ENCODE measurements at places on chromosomes 6 and 20.

DNA sequence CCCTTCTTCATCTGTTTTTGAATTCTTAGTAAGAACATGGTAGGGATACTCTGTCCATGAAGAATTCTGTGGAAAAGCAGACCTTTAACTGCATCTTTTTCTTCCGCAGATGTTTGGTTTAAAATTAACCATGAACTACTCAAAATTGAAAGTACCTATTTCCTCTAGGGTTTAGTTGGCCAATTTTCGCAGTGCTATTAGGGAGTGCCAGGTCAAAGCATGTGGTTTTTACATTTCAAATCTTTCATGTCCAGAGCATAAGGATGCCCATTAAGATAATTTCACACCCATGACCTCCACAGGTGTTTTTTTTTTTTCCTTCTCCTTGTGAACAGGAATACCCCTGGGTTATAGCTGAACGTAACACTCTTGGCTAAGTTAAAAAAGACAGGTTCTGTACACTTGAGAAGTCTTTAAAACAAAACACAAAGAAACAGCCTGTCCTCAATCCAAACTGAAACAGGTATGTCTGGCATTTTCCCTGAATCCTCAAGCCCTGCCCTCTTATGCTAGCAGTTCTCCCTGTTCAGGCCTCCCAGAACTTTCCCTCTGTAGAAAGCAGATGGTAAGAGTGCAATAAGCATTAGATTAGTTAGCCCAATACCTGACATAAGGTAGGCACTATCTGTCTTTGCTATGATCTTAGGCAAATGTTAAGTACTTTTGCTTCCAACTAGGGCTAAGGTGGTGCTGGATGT is 67.1 kb downstream of the ELOVL5 start:
- DNase-seq = no peak

- DNase-seq = no peak
Measured at GRCh38 chr6:16069222-16069621, 59.7 kb upstream of the MYLIP start.

DNA sequence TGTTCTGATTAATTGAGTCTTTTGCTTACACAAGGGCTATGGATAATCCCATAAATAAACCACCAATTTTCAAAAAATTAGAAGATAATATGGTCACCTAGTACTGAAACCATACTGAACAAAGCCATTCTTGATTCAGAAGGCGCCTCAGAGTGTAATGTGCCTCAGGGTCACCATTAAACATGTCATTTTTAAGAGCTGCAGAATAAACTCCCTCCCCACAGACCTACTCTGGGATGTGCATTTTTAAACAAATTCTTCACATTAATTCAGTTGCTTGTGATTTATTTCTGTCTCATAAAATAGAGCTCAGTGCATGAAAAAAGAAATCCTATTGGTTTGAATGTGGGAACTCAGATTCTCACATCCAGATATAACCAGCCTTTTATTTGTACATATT is 202.1 kb upstream of the HEY2 start:
- no peak for DNase-seq

- peak; percentile 40 for DNase-seq
Measured at GRCh38 chr6:34386316-34387137, 5.9 kb downstream of the NUDT3 start.

GRCh38 chr6:94721459-94721858 is 855.9 kb upstream of the MANEA start:
- no peak for DNase-seq

DNA sequence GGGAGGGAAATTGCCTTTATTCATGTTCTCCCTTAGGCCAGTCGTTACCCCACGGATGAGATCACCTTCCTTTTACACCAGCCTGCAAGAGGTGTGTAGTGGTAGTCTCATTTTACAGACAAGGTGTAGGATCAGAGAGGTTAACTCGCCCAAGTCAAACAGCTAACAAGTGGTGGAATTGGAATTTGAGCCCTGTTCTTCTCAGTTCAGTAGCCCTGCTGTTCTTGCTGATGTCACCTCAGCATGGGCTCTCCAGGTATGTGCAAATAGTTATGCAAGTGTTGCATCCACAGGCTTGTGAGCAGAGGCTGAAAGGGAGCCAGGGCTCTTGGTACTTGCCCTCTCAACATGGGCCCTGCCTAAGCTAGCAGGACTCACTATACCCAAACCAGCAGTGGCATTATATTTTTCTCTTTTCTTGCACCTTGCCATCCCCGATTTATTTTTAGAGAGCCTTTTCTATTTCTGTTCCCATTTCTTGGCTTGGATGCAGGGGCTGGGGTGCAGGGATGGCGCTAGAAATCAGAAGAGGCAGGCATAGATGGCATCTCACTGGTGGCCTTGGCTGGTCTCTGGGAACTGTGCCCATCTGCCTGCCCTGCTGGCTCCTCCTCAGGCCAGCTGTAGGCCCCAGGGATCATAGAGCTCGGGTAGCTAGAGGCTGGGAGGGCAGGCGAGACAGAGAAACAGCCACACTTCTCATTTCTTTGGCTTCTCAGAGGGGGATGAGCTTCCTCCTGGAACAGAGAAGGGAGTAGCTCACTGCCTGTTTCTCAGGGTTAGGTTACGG is 18.2 kb downstream of the PPARD start:
- DNase-seq = peak; percentile 61

GRCh38 chr6:167663784-167664443 is 162.8 kb upstream of the AFDN start:
- DNase-seq = no peak

DNA sequence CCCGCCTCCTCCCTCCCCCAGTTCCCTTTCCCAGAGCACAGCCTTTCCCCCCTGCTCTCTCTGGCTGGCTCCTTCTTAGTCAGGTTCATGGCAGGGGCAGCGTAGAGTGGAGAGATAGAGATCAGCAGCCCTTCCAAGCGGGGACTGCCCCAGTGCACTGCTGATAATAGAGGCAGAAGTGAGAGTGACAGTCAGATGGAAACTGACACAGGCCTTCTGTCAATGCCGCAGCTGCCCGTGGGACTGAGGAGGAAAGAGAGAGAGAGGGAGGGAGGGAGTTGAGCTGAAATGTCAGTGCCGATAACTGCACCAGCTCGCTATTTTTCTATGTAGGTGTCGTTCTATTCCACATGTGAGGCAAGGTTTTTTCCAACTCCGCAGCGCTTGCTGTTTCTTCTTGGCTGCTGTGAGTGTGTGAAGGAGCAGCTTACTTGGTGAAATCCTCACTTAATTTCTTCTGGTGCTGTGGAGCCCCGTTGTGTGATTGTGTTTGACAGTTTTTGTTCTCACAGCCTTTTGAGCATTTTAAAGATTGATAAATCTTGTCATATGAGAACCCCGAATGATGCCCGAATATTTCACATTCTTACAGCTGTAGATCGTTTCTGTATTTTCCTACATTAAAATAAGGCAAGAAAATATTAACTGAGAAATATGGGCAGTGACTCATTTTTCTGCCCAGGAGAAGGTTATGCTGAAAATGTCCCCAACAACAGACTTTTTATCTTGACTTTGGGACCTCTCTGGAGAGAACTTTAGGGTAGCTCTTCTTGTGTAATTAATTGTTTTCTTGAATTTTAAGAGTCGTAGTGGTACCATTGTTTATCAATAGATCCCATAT is 386.4 kb upstream of the MMS22L start:
- DNase-seq = peak; percentile 3

DNA sequence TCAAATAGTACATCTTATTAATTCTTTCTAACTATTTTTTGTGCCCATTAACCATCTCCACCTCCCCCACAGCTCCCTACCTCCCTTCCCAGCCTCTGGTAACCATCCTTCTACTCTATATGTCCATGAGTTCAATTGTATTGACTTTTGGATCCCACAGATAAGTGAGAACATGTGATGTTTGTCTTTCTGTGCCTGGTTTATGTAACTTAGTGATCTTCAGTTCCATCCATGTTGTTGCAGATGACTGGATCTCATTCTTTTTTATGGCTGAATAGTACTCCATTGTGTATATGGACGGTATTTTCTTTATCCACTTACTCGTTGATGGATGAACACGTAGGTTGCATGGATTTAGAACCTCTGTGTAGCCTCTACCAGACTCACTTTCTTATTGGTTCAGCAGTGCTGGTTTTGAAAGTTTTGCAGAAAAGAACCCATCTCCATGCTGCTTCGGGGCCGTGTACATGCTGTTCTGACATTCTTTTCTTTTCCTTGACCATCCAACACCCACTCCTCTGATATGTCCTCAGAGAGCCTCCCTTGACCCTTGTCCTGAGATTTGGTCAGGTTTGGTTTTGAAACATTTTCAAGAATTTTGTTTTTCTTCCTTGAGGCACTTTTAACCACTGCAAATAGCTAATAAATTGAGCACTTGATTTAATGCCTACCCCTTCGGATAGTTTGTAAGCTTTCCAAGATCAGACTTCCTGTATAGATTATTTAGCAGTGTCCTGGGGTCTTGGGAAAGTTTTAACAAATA is 231.2 kb upstream of the ZFP64 start:
- no peak for DNase-seq

GRCh38 chr6:49264909-49265308 is 198.1 kb downstream of the MMUT start:
- DNase-seq = no peak

Data from hepatocyte (in vitro differentiated cells).